T-helper 2 cell (primary cell): ENCODE measurements at places on chromosomes 3 and 15.

- no peak for DNase-seq
Measured at GRCh38 chr15:70792171-70792573, 28.8 kb upstream of the UACA start.

GRCh38 chr3:23052620-23053019, 150.5 kb upstream of the UBE2E2 start:
- no peak for DNase-seq

GRCh38 chr15:75051191-75051608, 27.8 kb downstream of the PPCDC start:
- DNase-seq: no peak

DNA sequence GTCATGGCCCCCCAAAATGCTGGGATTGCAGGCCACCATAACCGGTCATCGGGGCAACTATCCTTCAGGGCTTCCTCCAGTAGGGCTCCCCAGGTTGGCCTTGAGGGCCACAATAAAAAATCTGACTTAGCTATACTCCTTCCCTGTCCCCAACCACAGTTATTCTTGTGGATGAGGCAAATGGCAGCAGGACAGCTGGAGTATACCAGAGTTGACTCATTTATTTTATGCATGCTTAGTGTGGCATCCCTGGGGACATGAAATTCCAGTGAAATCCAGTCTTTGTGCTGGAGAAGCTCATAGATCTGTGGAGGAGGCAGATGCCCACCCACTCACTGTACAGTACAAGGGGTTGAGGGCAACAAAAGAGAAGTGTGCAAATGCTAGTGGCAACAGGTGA, 109.5 kb downstream of the RORA start:
- DNase-seq: no peak

DNA sequence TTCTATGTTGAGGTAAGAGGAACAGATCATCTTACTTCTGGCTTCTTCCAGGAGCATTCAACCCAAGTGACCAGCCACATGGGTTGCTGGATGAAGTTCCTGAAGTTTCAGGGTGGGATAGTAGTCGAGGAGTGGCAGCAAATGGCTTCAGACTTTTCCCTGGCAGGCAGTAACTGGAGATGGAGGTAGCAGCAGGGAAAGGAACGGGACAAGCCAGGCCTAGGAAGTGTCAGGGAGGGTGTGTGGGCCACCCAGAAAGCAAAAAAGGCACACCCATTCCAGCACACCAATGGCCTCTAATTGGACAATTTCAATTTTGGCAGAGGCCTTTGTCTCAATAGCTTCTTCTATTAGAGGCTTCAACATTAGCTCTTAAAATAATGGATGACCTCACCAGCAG, 498.6 kb upstream of the ATP11B start:
- no peak for DNase-seq

GRCh38 chr3:16307832-16308531, 43.0 kb downstream of the OXNAD1 start:
- DNase-seq: no peak

GRCh38 chr3:54712539-54712938, 215.3 kb downstream of the LRTM1 start:
- no peak for DNase-seq

DNA sequence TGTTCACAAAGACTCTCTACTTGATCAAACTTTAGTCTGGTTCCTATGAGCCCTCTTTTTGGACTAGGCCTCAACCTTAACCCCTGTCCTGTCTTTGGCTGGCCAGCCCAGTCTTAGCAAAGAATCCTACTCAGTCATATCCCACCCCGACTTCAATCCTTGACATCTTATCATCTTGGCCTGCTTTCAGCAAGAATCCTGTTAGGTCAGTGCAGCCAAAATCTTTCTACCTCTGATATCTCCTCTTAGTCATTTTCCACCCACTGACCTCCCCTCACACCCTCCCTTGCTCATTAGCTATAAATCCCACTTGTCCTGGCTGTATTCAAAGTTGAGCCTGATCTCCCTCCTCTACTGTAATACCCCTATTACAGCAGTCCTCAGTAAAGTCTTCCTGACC, 286.1 kb downstream of the MAGI1 start:
- DNase-seq: no peak

DNA sequence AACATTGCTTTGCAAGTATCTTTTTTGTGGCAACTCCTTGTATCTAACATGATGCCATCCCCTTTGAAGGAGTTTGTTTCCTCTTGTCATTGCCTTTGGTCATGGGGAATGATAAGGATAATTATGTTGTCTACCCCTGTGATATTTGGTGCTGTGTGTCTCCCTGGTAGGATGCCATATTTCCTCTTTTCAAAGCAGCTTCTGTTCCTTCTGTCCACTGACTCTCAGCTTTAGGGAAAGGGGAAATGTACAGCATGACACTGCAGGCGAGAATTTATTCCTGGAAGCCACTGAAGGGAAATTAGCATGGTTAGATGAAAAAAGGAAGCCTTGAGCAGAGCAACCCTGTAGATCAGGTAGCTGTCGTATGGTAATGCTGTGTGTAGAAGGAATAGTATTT, 576.7 kb downstream of the CADM2 start:
- DNase-seq: no peak

DNA sequence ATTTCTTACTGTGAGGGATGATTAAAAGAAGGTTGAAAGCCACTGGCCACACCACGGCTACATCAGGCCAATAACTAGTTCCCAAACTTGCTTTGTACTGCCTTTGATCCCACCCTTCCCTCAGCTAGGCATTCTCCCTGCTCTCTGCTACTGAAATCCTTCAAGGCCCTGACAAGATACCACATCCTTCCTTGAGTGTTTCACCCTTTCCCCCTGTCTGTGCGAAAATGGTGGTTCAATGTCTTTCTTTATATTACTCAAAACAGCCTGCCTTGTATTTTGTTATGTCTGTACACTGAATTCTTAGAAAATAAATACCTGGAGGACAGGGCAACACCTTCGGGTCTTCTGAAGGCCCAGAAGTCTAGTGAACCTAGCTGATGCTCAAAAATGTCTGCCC, 932 bp upstream of the VPS8 start:
- DNase-seq: no peak

GRCh38 chr15:36428102-36428845, 151.2 kb upstream of the CDIN1 start:
- DNase-seq: no peak

GRCh38 chr3:181704421-181705085, 7.2 kb upstream of the SOX2 start:
- DNase-seq: no peak

GRCh38 chr15:76380249-76380648, 43.7 kb downstream of the ISL2 start:
- DNase-seq: no peak

GRCh38 chr3:149003653-149004305, 12.4 kb downstream of the GYG1 start:
- DNase-seq: no peak

DNA sequence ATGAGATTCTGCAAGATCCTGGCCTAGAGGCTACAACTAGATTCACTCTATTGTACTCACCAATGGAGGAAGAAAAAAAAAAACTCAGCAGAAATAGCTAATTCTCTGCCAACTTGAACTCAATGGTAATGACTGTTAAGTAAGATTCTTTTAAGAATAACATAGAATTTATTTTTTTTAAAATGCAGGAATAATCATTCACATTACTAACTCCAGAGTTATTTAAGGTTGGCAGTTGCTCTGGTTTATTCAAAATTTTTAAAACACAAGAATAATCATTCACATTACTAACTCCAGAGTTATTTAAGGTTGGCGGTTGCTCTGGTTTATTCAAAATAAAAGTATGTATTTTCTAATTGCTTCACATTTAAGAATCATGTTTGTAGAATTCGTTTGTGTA, 1071.9 kb downstream of the IGSF11 start:
- no peak for DNase-seq

DNA sequence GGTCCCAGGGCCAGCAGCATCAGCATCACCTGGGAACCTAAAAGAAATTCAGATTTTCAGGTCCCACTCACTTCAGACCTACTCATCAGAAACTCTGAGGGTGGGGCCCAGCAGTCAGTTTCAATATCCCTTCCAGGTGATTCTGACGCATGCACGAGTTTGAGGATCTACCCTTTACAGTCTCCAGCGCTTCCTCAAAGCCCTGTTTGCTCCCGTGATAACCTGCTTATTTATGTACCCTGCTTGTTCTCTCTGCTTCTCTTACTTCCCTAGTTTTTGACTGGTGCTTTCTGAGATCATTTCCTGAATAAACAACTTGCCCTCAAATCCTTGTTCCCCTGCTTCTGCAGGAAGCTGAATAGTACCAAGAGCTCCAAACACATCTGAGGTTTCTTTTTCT, 245.3 kb downstream of the ZNF621 start:
- DNase-seq: no peak

DNA sequence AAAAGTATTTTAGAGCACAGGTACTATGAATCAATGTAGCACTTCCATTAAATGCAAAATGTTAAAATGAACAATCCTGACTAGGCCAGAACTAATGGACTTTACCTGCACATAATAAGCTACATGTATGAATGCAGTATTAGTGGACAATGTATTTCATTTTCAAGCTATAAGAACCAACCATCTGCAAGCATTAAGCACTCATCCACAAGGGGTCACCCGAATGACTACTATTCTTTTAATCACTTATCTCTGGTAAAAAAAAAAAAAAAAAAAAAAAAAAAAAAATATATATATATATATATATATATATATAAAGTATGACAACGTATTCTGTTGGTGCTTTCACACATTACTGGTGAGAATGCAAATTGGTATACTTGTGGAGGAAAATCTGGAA, 7.2 kb downstream of the HERC1 start:
- no peak for DNase-seq

DNA sequence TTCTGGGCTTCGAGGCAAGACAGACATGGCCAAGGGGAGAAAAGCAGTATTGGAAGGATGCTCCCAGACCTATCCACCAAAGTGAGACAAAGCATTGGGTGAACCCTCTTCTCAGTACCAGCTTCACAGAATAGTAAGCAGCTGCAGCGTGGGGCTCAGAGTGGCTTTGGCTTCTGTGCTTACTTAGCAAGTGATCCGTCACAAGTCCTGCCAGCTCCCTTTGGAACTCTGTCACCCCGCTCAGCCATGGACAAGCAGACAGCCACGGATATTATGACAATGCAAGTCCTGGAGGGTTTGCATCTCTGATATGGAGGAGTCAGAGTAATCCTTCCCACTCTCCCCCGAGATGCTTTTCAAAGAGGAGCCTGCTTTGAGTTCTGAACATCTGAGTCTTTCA, 90.8 kb downstream of the SLCO3A1 start:
- no peak for DNase-seq

GRCh38 chr3:193780810-193781478, 187.9 kb downstream of the OPA1 start:
- peak; percentile 29 for DNase-seq

GRCh38 chr3:137763594-137763938, 549 bp upstream of the SOX14 start:
- no peak for DNase-seq

GRCh38 chr3:146559388-146559787, 15.0 kb upstream of the PLSCR1 start:
- no peak for DNase-seq

DNA sequence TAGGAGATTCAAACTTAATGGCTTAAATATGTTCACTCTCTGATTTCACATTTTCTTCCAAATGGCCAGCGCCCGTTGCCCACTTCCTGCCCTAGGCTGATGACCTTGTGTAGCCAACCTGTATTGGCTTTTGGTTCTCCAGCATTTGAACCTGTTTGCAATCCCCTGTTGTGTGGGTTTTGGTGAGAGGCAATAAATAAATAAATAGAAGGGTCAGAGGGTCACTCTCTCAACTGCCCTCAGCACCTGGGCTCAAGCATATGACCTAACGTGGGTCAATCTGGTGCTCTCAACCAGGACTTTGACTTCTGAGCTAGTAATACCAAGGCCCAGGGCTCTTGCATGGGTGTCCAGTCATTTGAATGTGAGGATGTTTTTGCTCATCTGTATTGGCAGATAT, 1.8 kb upstream of the SRP14 start:
- DNase-seq: no peak

DNA sequence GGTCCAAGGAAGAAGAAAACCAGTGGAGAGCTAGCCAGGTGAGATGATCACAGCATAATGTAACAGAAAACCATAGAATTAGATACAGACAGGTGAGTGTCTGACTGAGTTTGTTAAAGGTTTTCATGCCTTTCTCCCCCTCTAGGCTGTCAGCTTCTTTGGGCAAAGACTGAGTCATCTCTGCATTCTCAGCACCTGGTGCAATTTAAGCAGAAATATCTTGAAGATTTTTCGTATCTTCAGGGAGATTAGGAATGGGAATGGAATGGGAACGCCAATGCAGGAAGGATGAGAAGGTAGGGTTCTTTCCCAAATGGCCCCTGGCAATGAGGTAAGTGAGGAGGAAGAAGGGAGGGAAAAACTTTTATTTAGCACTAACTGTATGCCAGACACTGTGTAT, 122.0 kb upstream of the SLC7A14 start:
- no peak for DNase-seq

DNA sequence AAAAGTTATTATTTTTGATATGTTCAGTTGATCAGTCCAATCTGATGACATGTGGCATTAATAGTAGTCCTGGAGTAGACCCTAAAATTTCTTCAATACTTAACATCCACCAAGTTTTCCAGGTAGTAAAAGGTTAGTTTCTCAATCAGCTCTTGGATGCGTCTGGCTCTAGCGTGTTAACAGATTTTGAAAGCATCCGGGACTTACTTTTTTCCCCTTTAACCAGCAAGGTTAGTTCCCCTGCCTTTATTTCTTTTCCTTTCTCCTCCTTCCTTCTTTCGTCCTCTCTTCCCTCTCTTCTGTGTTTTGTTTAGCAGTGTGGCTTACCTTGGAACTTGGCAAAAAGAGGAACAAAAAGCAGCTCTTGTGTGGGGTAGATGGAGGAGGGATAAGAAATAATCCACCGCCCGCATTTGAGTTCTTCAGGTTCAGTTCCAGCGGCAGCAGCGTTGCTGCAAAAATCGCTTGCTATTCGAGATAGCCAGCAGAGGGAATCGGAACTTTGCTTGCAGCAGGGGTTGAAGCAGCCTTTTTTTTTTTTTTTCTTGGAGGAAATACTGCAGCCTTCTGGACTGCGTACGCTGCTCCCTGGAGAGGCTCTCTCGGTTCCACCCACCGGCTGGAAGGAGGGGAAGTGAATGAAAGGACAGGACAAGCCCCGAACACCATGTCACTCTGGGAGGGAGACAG, at the start of gene RBMS3:
Gene RBMS3 (plus strand): TSS at position 668 of the 690 bp plus-strand sequence.
- DNase-seq: peak; percentile 50

GRCh38 chr3:37833302-37834186, 28.1 kb upstream of the CTDSPL start:
- no peak for DNase-seq
